ENCODE measurements at places on chromosomes 2 and 18. TPM values are rescaled to one million over a fixed set of nuclear protein-coding genes. Genes with fewer than 3 reads are reported as not detected.

DPP4 gene
- 168 TPM for polyA plus RNA-seq

LRP2 gene
- polyA plus RNA-seq = 223 TPM

ZNF519 gene
- 22.9 TPM for polyA plus RNA-seq

CXCR4 gene
- polyA plus RNA-seq = 45.7 TPM

IL36RN gene
- polyA plus RNA-seq = 0.07 TPM

ERICH2 gene
- polyA plus RNA-seq = 2.4 TPM

BMPR2 gene
- 67.8 TPM for polyA plus RNA-seq

UGT1A8 gene
- polyA plus RNA-seq = not detected

SMAD2 gene
- polyA plus RNA-seq = 95.0 TPM

RESP18 gene
- polyA plus RNA-seq = not detected

CRYGD gene
- polyA plus RNA-seq = not detected

CNTNAP5 gene
- 0.03 TPM for polyA plus RNA-seq

TCF4 gene
- polyA plus RNA-seq = 77.2 TPM

ABCB11 gene
- polyA plus RNA-seq = 0.10 TPM

PMAIP1 gene
- 3.6 TPM for polyA plus RNA-seq

CYP27A1 gene
- 49.7 TPM for polyA plus RNA-seq

TET3 gene
- 26.2 TPM for polyA plus RNA-seq

ZNF514 gene
- polyA plus RNA-seq = 33.3 TPM

NOSTRIN gene
- 37.2 TPM for polyA plus RNA-seq

TTN gene
- polyA plus RNA-seq = 1.2 TPM

PIEZO2 gene
- 23.7 TPM for polyA plus RNA-seq

TMEFF2 gene
- 12.6 TPM for polyA plus RNA-seq

VWC2L gene
- 0.18 TPM for polyA plus RNA-seq
